ENCODE measurements at places on chromosomes 12 and 14. TPM values are rescaled to one million over a fixed set of nuclear protein-coding genes. Genes with fewer than 3 reads are reported as not detected.

- no peak for DNase-seq
Observed at GRCh38 chr12:105330931-105331804, 677 bp downstream of the C12orf75 start.

GRCh38 chr12:58293308-58293982, 352.1 kb downstream of the ATP23 start:
- DNase-seq = no peak

DNA sequence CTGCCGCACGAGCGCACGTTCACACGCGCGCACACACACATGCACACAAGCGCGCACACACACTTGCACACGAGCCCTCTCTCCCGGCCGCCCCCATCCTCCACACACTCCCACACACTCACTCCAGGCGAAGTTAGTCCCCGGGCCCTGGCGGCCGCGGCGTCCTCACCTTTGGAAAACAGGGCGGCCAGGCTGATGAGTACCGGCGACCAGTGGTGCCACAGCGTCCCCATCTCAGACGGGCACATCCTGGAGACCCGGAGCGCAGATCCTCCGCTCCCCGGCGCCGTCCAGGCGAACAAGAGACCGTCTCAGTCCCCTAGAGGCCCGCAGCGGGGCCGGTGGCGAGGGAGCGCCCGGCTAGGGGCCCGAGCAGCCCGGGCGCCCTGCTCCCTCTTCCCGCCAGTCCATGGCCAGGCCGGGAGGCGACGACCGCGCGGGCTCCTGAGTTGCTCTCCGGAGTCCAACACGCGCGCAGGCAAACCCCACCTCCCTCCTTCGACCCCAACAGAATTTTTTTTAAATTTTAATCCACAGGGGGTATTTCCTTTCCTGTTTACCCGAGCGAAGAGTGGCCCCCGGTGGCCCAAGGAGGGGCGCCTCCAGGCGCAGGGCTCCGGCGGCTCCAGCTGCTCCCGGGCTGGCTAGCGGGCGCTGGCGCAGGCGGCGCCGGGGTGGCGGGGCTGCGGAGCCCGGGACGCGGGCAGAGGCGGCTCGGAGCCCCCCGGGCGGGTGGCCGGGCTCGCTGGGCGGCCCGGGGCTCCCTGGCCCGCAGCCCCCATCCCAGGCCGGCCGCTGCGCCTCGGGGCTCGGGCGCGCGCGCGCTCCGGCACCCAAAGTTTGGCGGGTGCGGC, 506 bp downstream of the TMEM132D start:
- no peak for DNase-seq

The ZFHX2 gene
- 0.53 TPM for polyA plus RNA-seq

The SAMD15 gene
- 0.68 TPM for polyA plus RNA-seq

The C12orf56 gene
- polyA plus RNA-seq = not detected

- no peak for DNase-seq
Observed at GRCh38 chr12:114274131-114274530, 131.8 kb downstream of the TBX5 start.

GRCh38 chr14:54781961-54782750, 120.5 kb downstream of the GCH1 start:
- DNase-seq = no peak

- peak; percentile 1 for DNase-seq
Observed at GRCh38 chr12:13390381-13390861, 193.9 kb downstream of the EMP1 start.

The HOXC10 gene
- polyA plus RNA-seq = 0.15 TPM

DNA sequence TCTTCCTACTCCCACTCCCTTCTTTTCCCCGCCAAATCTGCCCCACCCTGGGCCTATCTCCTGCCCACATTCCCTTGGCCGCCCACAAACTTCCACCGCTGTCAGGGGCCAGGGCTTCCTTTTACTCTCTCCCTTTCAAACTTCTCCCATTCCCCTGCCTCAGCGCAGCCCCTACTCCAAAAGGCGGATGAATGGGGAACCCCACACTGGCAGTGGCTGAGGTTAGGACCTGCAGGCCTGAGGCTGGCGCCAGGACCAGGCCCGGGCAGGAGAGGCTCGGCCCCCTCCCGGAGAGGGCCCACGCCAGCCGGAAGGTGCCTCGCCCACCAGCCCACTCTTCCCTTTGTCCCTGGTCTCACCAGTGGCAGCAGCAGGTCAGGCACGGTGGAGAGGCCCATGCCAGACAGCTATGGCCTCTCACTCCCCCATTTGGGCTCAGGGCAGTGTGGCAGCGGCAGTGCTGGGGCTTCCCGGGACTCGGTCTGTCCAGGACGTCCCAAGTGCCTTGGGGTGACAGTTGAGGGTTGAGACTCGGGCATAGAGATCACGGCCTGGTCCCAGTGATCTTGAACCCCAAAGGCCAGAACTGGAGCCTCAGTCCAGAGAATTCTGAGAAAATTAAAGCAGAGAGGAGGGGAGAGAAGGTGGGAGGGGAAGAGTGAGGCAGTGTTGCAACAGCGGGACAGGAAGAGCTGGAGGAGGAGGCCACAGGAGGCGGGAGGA, at the start of gene TNFRSF1A:
TNFRSF1A (minus strand) TSS at position 660 of the 723 bp plus-strand sequence; CDS start at position 398, 262 bp downstream.
- peak; percentile 85 for DNase-seq
